ENCODE measurements at places on chromosomes 16 and 17.

DNA sequence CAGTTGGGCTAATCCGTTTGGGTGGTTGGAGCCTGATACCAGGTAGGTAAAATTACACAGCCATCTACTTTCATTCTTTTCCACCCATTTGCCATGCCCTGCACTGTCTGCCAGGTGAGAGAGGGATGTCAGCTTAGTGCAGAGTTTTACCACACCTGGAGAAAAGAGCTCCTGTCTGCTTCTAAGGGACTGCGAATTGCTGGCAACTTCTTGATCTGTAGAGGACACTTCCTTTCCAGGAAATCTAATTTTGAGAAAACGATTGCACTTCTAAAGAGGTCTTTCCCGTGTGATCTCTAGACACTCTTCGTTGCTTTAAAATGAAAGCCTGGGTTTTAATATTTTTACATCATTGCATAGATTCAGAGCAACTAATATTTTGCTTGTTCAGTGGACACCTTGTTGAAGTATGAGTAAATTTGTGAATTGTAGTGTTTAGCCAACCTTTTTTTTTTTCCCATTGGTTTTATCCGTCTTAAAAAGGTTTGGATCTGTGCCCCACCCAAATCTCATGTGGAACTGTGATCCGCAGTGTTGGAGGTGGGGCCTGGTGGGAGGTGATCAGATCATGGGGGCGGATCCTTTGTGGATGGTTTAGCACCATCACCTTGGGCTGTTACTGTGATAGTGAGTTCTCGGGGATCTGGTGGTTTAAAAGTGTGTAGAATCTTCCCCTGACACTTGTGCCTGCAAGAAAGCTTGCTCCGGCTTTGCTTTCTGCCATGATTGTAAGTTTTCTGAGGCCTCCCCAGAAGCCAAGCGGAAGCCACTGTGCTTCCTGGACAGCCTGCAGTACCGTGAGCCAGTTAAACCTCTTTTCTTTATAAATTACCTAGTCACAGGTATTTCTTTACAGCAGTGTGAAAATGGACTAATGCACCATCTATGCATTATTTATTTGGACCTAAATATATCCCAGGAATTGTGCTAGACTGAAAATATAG lies 104.6 kb downstream of the PRKCA start:
- no peak for DNase-seq

GRCh38 chr17:3914312-3914670 lies 2.0 kb downstream of the P2RX1 start:
- DNase-seq = no peak

- DNase-seq = no peak
Observed at GRCh38 chr16:77328274-77328673, 106.6 kb downstream of the ADAMTS18 start.

DNA sequence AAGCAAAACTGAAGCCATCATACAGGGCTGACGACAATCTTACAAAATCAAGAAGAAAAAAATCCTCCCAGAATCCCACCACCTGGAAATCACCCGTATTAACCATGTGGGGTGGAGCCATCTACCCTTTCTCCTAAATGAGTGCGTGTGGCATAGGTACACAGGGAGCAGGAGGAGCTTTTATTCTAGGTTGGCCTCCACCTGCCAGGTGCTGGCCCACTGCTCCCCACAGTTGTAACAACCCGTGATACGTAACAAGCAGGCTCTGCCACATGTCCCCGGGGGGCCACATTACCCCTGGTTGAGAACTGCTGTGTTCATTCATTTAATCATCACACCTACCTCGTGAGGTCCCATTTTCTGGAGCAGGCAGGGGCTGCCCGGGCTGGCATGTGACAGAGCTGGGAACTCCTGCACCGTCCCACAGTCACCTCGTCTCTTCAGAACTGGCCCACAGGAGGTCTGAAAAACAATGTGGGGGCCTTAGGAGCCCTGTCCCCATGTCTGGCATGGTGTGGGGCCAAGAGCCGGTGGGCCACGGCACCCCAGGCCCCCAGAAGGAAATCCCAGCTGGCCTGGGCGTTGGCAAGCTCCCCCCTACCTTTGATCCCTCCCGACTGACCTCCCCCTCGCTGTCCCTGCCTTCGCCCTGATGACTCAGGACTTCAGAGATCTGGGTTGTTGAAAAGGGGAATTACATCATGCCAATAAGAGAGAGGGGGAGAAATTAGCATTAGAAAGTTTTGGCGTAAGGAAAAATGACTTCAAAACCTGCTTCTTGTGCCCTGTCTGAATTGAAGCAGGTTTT lies 12.9 kb downstream of the CMIP start:
- DNase-seq = no peak

DNA sequence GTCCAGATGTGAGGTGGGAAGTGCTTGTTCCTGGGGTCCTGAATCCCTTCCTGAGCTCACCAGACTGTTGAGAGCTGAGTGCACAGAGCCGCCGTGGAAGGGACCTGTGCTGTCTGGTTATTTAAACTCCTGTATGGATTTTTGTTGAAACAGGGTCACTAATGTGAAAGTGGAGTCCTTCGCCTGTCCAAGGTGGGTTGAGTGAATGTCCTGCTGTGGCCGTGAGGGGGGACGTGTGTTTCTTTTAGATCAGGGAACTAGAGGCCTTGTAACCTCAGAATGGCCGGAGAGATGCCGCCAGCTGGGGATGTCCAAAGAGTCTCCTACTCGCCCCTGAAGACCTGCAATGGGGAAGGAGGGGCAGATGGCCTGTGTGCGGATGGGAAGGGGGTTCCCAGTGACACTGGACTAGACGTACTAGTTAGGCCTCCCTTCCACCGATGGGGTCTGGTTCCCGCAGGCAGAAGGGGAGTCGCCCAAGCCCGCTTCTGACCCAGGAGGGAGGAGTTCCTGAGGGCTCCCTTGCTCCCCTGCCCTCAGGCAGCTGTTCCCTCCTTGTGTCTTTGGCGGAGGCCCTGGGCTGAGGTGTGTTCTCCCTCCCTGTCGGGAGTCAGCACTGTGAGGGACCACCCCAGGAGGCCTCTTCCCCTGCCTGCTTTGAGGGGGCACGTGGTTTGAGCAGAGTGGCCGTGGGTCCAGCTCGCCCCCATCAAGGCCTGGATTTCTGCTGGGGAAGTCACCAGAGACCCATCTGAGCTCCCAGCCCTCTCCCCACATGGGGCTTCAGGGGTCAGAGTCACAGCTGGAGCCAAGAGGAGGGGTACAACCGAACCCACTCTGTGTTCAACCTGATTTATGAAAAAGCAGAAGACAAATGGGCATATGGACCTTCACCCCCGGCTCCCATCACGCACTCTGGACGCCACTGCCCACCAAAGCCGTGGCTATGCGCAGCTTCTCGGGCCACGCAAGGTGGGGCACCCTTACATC lies 30.9 kb downstream of the OR1D5 start:
- DNase-seq = no peak

DNA sequence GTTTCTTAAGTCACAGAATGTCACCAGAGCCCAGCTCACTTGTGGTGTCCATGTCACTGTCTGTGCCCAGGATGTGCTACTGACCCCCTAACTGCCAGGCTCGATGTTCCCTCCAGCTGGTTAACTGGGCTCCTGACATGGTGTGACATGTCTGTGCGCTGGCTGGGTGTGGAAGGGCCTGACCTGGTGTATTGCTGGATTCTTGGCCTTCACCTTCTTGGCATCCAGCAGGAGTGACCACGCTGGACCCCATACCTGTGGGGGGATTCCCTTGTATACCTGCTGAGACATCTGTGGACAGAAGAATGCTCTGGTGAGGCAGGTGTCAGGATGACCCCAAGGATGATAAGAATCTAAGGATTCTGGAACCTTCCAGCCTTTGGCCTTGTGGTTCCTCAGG lies 1690.1 kb downstream of the TP53TG3F start:
- DNase-seq = no peak

DNA sequence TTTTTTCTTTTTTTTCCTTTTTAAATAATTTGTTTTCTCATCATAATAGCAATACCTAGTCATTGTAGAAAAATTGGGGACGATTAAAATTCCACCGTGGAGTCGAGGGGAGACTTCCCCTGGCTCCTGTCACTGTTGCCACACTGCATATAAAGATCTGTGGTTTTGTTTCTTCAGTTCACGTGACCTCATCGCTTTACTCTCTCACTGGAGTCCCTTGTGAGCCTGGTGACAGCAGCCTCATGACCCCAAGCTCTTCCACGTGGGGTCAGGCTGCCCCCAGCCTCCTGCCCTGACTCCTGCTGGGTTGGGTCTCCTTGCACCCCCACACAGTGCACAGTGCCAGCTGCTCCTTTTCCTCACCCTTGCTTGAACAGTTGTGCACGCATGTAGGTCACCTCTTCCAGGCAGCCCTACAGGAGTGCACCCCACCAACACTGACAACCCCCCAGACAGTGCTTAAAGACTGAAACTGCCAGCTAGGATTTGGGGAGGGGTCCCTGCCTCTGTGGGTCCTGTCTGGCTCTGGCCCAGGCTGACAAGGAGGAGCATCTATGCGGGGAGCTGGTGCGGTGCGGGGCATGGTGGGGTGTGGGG lies 7.3 kb upstream of the METRNL start:
- no peak for DNase-seq

DNA sequence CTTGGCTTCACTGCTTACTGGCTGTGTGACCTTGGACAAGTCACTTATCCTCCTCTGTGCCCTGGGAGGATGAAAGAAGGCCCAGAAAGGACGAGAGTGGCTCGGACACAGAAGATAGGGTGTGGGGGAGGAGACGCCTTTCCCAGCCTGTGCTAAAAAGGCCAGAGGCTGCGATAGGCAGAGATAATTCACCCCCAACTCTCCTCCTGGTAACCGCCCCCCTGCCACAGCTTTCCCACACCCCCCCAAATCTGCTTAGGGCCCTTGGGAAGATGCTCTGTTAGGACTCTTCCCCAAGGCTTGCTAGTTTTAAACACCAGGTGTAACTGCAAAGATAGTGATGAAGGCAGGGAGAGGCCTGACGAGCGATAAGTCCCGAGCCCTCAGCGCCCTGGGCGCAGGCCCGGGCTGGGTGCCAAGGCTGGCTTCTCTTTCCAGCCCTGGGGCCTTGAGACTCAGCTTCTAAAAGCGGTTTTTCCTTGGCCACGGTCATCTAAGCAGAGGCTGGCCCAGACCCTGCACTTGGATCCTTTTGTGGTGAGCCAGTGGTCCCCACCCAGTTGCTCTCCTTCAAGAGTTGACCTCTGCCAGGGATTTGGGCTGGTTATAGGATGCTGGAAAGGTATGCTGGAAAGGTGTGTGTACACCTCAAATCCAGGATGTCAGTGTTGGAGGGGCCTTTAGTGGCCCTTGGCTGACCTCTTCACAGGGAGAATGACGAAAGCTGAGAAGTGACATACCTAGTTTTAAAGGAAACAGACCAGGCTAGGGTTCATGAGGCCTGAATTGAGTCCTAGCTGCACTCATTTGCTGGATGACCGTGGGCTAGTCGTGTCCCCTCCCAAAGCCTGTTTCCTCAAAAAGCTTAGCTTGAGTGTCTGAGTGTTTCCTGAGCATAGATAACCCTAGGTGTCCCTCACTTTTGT lies 3.4 kb upstream of the PPP1R9B start:
- no peak for DNase-seq

DNA sequence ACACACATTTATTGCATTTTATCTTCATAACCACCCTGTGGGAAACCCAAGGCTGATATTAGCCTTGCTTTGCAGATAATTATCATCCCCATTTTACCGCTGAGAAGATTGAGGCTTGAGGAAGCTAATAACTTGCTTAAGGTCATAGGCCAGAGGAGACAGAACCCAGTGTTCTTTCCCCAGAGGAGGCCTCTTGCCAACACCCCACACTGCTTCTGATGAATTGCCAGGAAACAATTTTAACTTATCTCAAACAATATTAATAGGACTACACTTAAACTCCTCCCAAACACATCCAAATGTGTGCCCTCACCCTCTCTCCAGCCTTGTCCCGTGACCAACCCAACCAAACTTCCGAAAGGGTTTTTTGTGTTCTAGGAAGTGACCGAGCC lies 2.1 kb upstream of the SPG7 start:
- no peak for DNase-seq

DNA sequence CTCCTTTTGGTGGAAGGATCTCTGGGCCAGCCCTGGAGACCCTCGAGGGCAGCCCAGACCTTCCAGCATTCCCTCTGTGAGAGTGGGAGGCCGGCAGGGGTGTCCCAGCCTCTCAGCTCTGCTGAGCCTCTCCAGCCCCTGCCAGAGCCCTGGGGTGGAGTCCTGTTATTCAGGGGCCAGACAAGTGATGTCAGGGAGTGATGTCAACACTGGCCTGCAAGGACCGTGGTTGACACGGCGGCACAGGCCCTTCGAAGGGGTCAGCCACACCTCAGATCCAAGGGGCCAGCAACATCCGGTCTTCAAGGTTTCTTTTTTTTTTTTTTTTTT lies 231.2 kb downstream of the KATNIP start:
- no peak for DNase-seq

DNA sequence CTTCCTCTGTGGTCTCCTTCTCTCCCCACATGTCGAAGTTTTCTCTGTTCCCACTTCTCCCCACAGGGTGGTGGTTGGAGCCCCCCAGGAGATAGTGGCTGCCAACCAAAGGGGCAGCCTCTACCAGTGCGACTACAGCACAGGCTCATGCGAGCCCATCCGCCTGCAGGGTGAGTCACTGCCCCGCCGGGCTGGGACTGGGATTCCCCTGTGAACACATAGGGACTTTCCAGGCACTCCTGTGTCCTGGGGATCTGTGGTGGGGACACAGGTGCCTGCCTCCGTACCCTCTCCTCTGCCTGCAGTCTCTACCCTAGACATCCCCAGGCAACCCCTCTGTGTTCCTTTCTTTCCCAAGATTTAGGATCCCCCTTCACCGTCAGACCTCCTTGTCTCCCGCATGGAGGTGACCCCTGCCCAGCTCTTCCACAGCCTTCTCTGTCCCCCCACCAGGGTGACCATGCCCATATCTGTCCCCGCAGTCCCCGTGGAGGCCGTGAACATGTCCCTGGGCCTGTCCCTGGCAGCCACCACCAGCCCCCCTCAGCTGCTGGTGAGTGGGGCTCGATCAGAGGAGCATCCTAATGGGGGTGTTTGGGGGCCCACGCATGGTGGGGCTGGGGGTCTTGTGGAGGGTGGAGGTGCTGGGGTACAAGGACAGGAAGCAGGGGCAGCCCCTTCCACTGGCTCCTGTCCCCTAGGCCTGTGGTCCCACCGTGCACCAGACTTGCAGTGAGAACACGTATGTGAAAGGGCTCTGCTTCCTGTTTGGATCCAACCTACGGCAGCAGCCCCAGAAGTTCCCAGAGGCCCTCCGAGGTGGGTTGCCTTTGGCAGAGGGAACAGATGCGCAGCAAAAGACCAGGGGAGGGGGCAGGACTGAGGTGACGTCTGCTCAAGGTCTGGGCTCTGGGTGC lies 5.8 kb downstream of the ITGAM start:
- peak; percentile 63 for DNase-seq

- DNase-seq = no peak
Observed at GRCh38 chr17:9802294-9802693, 10.9 kb upstream of the DHRS7C start.

DNA sequence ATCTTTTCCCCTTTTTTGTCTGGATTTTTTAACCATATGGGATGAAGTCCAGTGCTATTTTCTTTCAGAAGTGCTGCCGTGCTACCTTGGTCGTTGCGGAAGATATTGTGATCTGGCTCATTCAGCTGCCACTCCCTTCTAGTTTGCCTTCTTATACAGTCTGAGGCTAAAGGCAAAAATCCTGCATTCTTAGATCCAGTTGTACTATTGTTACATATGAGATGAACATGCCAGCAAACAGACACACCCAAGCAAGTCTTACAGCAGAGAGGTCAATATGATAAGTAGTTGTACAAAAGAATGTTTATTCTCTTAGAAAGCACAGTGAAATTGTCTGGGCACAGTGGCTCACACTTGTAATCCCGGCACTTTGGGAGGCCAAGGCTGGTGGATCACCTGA lies 108.0 kb upstream of the COX10 start:
- DNase-seq = no peak
